AG09319 (cell line): ENCODE measurements at places on chromosomes 3 and 15.

DNA sequence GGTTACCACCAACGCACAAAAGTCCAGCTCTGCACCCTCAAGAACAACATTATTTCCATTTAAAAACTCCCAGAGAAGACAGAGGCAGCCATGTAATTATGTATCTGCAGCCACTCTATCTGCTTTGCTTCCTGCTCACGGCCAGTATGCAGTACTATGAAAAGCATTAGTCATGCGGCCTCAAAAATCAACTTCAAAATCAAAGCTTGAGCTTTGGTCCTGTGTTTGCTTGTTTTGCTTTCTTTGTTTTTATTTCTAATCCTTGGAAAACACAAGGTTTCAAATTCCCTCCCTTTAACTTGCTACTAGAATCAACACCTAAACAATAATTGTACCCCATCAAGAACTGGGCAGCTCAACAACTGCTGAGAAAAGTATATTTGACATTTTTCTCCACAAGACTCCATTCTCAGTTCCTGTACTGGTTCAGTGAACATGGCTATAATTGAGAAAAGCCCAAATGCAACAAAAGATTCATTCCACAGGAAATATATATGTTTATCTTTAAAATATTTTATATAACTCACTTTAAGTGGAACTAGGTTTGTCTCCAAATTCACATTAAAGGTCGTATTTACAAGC, 37.6 kb downstream of the GBE1 start:
- DNase-seq: no peak

DNA sequence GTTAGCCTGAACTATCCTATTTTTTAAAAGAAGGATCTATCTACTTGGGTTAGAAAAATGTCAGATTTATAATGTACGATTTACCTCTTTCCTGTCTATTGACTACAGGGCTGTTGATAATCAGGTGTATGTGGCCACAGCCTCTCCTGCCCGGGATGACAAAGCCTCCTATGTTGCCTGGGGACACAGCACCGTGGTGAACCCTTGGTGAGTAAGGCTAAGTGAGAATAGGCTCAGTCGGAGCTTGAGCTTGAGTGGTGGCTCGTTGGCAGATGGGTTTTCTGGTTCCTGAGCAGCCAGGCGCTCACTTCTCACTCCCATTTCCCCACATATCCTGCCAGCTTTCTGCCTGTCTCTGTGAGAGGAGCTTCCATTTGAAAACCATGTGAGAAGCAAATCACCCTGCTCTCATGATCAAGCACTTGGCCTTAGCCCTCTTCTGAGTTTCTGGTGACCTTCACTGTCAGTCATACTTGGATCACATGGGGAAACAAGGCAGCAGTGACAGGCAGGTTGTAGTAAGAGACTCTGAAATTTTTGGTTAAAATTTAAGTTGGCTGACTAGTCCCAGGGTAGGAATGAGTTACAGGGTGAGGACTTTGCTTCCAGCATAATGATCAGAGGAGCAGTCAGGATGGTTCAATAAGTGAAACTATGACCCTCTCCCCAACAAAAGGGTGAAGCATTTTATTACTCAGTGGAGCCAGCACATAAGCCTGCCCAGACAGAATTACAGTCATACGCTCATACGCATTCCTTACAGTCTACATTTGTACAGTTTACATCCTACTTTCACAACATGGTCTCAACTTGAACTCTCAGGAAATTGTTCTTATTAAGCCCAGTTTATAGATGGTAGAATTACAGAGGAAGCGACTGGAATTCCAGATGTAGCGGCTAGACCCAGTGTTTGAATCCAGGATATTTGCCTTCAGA, 18.0 kb downstream of the NIT2 start:
- DNase-seq: no peak

DNA sequence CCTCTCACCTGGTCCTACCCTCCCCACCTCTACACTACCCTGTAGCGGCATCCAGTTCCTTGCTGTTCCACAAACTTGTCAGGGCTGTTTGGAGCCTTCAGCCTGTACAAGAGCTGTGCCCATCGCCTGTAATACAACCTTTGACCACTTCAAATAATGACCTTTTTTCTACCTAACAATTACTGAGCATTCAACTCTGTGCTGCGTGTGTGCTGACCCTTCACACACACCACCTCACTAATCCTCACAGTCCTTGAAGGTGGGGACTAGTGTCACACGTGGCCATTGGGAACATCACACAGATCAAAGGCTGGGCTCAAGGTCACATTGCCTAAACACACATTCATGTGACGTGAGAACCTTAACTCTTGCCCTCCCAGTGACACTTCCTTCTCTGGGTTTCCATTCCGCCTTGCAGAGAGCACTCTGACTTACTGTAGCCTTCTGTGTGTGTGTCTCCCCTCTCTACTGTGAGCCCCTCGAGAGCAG, 3.1 kb downstream of the C3orf20 start:
- DNase-seq: no peak

DNA sequence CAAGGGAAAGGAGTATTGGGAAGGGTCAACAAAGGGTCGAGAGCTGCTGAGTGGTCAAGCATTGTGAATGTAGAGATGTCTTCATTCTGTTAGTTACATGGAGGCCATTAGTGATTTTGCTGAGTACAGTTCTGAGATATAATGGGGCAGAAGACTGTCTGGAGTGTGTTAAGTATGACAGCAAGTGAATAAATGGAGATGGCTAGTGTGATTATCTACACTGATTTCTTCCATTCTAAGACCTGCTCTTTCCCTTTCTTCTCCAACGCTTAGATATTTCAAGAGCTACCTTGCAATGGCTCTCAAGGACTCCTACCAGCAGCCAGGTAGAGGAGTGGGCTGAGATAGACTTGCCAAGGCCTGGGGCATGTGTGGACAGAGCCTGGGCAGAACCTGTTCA, 216.5 kb downstream of the MFSD1 start:
- DNase-seq: no peak

- DNase-seq: no peak
Observed at GRCh38 chr3:24519368-24520100, 24.9 kb upstream of the THRB start.

DNA sequence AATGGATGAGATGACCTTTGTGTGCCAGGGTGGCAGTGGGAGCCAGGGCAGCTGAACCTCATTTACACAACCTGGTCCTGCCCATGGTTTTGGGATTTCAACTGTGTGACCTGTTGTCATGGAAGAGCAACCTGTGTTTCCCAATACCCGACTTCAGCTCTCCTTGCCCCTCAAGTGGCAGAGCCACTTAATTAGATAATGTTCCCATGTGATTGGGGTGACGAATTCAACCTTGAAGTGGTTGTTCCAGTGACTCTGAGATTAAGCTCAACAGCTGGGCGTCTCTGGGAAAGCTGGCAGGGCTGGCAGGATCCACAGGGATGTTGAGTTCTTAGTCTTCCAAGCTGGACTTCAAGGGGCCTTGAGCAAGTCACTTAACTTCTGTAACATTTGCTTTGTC, 71.0 kb downstream of the THSD4 start:
- no peak for DNase-seq

DNA sequence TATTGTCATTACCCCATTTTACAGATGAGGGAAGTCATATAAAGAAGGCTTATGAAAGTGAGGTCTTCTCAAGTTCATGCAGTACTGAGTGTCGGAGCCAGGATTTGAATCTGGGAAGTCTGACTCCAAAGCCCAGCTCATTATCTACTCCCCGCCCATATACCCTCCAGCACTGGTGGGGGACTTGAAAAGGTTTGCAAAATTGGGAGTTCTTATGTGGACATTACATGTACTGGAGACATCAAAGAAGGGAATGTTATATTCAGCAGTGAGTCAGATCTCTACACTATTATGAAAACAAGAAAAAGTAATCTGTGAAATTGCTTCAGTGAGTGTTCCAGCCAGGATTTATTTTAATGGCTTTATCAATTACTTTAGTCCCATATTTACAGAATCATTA, 185.2 kb upstream of the CADPS start:
- DNase-seq: no peak

DNA sequence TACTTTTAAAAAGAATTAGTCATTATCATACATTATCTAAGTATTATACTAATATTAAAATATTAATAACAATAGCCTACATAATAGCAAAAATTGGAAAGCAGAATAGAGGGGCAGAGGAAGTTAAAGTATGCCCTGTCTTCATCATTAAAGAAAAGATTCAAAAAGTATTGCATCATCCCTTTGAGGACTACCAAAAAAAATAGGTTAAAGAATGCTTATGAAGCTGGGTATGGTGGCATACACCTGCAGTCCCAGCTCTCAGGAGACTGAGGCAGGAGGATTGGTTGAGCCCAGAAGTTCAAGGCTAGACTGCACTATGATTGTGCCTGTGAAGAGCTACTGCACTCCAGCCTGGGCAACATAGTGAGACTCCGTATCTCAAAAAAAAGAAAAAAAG, 207.7 kb downstream of the STT3B start:
- DNase-seq: no peak

GRCh38 chr15:101710806-101711205, 13.5 kb downstream of the TARS3 start:
- peak; percentile 35 for DNase-seq
